ENCODE measurements at places on chromosomes 12 and 14.

- DNase-seq, result no peak
These were observed 35.7 kb downstream of the IQSEC3 start for GRCh38 chr12:101969-102878.

- peak; percentile 63 for DNase-seq
These were observed at the start of gene EML1 for GRCh38 chr14:99793213-99794150. EML1 (plus strand) TSS chr14:99793413; CDS start chr14:99793477, 64 bp downstream.

GRCh38 chr12:65086236-65086635, 34.9 kb downstream of the WIF1 start:
- DNase-seq, result no peak

DNA sequence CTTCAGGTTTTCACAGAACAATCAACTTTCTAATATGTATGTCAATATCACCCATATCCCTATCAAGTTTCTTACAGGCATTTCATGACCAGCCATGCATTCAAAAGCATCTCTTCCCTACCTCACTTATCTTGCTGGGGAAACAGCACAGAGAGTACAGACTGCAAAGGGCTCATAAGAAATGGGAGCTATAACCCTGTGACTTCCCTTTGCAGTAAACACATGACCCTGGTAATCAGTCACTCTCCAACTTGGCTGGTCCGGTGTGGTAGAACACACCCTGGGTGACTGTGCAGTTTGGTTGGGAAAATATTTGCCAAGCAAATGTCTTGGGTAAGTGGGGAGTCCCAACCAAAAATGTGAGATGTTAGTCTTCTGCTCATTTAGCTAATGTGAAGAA, 49.4 kb upstream of the TMCC3 start:
- DNase-seq, result no peak

DNA sequence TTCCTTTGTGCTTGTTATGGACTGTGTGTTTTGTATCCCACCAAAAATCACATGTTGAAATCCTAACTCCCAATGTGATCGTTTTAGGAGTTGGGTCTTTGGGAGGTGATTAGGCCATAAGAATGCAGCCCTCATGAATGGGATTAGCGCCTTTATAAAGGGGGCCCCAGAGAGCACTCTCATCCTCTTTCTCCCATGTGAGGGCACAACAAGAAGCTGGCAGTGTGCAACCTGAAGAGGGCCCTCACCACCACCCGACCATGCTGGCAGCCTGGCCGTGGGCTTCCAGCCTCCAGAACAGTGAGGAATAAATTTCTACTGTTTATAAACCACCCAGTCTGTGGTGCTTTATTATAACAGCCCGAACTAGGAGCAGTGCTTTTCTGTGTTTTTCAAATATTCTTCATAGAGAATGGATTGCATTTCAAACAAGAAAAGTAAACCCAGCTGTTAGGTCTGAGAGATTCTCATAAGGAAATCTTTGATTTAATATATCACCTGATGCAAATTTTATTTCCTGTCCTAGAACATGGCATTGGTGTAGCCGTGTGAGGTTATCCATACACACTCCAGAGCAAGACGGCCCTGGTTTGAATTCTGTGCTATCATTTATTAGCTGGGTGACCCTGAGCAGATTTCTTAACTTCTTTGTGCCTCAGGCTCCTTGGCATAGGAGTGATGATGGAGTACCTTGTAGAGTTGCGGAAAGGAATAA, 27.8 kb downstream of the HSPB8 start:
- no peak for DNase-seq

GRCh38 chr14:99248761-99249171, 23.2 kb downstream of the BCL11B start:
- DNase-seq, result no peak

GRCh38 chr12:124804011-124804621, 59.5 kb downstream of the SCARB1 start:
- DNase-seq, result peak; percentile 67

All from SK-N-DZ (cell line).